ENCODE measurements at places on chromosomes 13 and 19. TPM values are rescaled to one million over a fixed set of nuclear protein-coding genes. Genes with fewer than 3 reads are reported as not detected.

The RAB20 gene
- total RNA-seq = 3.1 TPM

The DPF1 gene
- total RNA-seq = not detected

The PSG11 gene
- not detected for total RNA-seq

The LRRC63 gene
- not detected for total RNA-seq

The NLRP11 gene
- not detected for total RNA-seq

The ATXN8OS gene
- total RNA-seq = not detected

The STOML3 gene
- total RNA-seq = not detected

The GAPDHS gene
- total RNA-seq = 5.1 TPM

The AMER2 gene
- total RNA-seq = 0.13 TPM

The TPT1 gene
- 2,644 TPM for total RNA-seq

The MATK gene
- 1.7 TPM for total RNA-seq

The CCNE1 gene
- total RNA-seq = 7.4 TPM

The LYPD3 gene
- 612 TPM for total RNA-seq

Measured in suprapubic skin (tissue), 4 donors.